ENCODE measurements at places on chromosomes 12 and 14.

- no peak for DNase-seq
Measured at GRCh38 chr12:66763467-66763866, 84.6 kb upstream of the GRIP1 start.

DNA sequence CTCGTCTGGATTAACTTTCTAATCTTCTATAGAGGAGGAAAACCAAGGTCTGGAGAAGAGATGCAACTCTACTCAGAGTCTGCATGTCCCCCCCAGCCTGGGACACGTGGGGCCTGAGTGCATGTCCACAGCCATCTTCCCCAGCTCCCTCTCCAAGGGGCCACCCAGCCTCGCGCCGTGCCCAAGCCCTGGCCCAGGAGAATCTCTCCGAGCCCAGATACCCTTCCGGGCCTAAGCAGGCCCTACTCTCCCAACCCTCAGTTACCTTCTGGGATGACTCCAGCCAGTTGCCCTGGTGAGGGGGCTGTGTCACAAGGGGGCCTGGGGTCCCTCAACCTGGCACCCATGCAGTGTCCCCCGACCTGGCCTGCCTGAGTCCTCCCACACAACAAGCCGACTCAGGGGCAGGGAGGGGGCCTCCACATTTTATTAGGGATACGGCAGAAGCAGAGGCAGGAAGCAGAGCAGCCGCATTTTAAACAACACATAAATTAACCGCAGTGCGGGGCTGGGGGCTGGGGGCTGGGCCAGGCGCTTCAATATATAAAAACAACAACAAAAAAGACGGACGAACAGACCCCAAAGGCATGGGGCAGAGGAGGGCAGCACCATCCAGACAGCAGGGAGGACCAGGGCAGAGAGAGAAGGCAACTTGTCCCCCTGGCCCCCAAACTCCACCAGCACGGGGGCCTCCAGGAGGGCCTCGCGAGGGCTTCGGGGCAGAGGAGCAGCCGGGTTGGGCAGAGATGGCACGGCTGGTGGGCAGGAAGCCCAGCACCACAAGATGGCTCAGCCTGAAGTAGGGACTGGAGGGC, 37.3 kb downstream of the NCKAP5L start:
- no peak for DNase-seq

- no peak for DNase-seq
Measured at GRCh38 chr14:70822530-70823185, 13.3 kb upstream of the MAP3K9 start.

DNA sequence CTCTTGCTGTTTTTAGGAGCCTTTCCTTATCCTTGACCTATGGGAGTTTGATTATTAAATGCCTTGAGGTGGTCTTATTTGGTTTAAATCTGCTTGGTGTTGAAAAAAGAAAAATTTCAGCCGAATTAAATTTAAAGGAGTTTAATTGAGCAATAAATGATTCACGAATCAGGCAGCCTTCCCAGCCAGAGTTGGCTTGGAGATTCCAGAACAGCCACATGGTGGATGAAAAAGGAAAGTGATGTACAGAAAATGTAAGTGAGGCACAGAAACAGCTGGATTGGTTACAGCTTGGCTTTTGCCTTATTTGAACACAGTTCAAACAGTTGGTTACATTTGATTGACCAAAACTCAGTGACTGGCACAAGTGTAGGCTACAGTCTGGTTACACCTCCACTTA, 69.7 kb downstream of the WASHC3 start:
- no peak for DNase-seq

DNA sequence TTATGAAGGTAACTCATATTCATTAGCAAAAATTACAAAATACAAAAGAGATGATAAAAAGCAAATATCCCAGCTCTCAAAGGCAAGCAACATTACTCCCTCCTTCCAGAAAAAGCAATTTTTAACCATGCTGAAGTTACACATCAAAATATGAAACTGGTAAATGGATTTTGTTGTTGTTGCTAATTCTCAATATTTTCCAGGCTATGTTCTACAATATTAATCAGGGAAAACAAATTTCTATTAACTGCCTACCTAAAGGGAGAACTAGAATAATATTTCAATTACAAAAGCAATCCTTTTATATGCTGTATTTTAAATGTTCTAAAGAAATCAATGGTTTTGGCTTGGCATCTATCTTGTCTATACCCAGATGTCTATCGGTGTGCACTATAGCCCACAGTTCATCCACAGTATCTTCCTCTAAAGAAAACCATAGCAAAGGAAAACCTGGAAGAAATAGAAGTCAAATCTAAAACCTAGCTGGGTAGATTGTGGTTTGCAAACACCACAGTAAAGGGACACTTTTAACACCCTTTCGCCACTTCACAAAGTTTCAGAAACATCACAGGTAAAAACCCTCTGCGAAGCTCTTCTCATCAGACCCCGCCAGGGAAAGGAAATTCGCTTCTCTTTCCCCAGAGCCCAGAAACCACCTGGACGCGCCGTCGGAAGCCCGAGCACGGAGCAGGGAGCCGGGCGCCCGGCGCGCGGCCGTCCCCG, 32.0 kb downstream of the TC2N start:
- no peak for DNase-seq

DNA sequence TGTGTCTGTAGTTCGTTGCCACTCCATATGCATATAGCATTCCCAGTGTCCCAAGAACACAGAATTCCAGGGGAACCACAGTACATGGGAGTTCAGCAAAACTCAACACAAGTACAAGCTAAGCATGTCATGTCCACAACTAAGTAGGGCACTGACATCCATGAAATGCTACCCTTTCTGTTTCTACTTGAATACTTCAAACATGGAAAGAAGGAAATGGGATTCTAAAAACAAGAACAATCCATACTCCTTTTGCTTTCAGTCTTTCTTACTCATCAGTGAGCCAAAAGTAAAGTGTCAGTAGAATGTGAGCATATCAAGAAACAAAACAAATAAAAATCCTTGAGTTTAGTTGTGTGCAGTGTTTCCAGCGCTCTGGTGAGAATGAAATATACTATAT, 36.0 kb upstream of the COCH start:
- no peak for DNase-seq

GRCh38 chr12:113134071-113134470, 1.5 kb downstream of the RASAL1 start:
- DNase-seq, result no peak

DNA sequence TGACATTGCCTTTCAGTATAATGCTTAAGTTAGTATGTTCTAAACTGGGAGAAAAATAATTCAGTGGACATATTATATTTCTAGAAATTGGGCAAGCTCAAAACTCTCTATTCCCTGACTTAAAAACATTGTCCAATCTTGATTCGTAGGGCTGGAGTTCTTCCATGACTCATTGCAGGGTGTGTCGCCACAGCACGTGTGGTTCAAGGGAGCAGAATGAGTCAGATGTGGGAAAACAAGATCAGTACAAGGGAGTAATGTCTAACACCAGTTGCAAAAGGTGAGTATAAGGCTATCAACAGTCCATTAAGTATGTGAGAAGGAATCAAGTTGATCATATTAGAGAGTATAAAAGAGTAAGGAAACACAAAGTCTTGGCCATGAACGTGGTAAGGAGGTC, 887.0 kb downstream of the TMTC2 start:
- DNase-seq, result no peak

DNA sequence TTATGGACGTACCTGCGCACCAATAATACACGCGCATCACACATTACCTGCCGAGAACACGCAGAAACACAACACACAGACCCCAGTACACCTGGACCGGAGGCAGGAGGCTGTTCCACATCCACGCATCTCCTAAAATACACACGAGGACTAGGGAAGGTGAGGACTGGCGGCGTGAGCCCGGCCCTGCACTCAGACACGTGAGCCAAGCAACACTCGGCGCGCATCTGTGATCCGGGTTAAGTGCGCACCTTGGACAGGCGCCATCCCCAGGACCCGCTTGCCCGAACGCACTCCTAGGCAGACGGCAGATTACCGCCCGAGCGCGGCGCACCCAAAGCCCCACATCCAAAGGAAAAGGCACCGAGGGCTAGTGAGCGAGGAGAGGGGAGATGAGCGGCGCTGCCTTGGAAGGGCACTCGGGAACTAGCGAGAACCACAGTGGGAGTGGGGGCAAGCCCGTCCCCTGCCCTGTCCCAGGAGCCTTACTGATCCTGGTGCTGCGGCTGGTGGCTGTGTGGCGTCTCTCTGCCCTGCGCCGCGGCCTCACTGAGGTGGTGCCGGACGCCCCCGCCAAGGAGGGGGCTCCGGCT, 417 bp downstream of the GLS2 start:
- no peak for DNase-seq

- DNase-seq, result no peak
Measured at GRCh38 chr14:75570797-75571196, 7.6 kb upstream of the FLVCR2 start.

- no peak for DNase-seq
Measured at GRCh38 chr12:51005671-51006070, 20.5 kb downstream of the SLC11A2 start.

DNA sequence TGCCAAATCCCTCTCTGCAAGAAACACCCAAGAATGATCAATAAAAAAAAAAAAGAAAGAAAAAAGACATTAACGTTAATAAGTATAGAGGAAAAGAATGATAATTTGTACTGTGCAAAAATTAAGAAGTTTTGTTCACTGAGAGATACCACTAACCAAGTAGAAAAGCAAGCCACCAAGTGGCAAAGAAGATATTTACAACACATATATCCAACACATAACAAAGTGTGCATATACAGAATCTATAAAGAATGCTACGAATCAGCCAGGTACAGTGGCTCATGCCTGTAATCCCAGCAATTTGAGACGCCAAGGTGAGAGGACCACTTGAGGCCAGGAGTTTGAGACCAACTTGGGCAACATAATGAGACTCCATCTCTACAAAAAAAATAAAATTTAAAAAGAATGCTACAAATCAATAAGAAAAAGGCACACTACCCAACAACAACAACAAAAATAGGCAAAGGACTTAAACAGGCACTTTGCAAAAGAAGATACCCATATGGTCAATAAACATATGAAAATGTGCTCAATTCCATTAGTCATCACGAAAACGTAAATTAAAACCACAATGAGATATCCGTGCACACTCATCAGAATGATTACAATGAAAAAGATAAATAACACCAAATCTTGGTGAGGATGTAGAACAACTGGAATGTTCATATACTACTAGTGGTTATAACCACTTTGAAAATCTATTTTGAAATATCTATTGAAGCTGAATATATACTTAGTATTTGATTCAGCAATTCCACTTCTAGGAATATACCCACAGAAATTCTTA, 19.8 kb downstream of the GALNT4 start:
- DNase-seq, result no peak

- no peak for DNase-seq
Measured at GRCh38 chr14:78985668-78986381, 815.7 kb downstream of the NRXN3 start.

DNA sequence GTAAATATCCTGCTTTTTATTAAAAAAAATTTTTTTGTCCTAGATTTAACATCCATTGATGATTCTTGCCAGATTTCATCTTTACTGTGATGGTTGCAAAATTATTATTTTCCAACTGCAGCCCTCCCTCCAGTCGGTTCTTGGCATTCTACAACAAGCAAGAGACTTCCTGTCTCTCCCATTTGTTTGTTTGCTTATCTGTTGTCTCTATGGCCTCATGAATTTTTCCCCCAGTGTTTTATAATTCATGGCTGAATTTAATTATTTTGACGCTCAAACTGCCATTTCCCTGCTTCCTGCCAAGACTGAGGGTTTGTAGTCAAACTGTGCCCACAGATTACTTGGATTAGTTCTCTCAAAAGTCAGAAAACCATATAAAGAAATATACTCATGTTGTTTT, 25.9 kb downstream of the CGRRF1 start:
- no peak for DNase-seq

- no peak for DNase-seq
Measured at GRCh38 chr12:31742891-31743290, 14.1 kb upstream of the AMN1 start.

DNA sequence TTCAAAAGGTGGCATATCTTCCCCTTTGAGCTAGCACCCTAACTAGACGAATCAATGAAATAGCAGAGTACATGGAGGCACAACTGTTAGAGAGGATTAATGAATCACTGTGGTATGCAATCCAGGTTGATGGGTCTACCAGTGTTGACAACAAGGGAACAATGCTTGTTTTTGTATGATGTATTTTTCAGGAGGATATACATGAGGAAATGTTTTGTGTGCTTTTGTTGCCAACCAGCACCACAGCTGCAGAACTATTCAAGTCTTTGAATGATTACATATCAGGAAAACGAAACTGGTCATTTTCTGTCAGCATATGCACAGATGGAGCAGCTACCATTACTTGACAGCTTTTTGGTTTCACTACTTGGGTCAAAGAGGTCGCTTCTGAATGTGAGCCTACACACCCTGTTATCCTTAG, 142.6 kb downstream of the GPHN start:
- no peak for DNase-seq

- no peak for DNase-seq
Measured at GRCh38 chr12:3293446-3294161, 197.4 kb upstream of the PRMT8 start.

GRCh38 chr12:64625243-64626077, 15.2 kb downstream of the RASSF3 start:
- DNase-seq, result no peak

DNA sequence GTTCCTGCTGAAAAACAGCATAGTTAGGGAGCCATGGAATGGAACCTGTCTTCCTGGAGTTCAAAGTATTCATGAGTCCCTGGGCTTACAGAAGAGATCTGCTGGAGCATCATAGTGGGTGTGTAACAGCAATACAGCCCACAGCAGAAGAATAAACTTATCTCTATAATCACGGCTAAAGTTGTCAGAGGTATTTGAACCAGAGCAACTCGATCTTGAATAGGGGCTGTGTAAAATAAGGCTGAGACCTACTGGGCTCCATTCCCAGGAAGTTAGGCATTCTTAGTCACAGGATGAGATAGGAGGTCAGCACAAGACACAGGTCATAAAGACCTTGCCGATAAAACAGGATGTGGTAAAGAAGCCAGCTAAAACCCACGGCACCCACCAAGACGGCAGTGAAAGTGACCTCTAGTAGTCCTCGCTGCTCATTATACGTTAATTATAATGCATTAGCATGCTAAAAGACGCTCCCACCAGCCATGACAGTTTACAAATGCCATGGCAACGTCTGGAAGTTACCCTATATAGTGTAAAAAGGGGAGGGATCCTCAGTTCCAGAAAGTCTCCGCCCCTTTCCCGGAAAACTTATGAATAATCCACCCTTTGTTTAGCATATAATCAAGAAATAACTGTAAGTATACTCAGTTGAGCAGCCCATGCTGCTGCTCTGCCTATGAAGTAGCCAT, 223.4 kb downstream of the PCNX1 start:
- DNase-seq, result no peak

DNA sequence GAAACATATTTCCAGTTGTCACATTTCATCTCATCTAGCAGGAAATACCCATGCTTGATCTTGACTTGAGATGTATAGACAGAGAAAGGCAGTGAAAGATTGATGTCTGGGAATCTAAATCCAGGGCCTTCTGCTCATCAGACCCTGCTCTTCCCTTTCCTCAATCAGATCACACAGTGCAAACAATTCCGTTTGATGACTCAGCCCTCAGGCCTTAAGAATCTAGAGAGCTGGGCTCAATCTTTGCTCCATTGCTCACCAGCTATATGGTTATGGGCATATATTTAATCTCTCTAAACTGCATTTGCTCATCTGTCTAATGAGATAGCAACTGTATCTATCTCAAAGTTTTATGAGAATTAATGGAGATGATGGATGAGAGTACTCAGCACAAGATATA, 201.8 kb upstream of the CCDC196 start:
- DNase-seq, result no peak
